ENCODE measurements at places on chromosomes 12 and 14. TPM values are rescaled to one million over a fixed set of nuclear protein-coding genes. Genes with fewer than 3 reads are reported as not detected.

PLBD1 gene
- total RNA-seq = 2.8 TPM

CEBPE gene
- not detected for total RNA-seq

SLC4A8 gene
- total RNA-seq = 0.48 TPM

IL31 gene
- not detected for total RNA-seq

TSPAN11 gene
- total RNA-seq = under 0.01 TPM

CCDC88C gene
- total RNA-seq = 14.7 TPM

SOX5 gene
- under 0.01 TPM for total RNA-seq

ANKLE2 gene
- 55.6 TPM for total RNA-seq

LHX5 gene
- 0.24 TPM for total RNA-seq

ZNF268 gene
- total RNA-seq = 26.5 TPM

OR8S1 gene
- not detected for total RNA-seq

PZP gene
- total RNA-seq = not detected

NKX2-1 gene
- total RNA-seq = 0.48 TPM

FGD4 gene
- total RNA-seq = 31.1 TPM

RAB15 gene
- under 0.01 TPM for total RNA-seq

PTGDR gene
- total RNA-seq = not detected

NXPH4 gene
- total RNA-seq = 1.9 TPM

OAS3 gene
- total RNA-seq = 11.1 TPM

AMDHD1 gene
- total RNA-seq = not detected

MYO1A gene
- total RNA-seq = under 0.01 TPM

BDKRB2 gene
- total RNA-seq = 0.64 TPM

HRK gene
- total RNA-seq = under 0.01 TPM
